ENCODE measurements at places on chromosomes 7 and 10.

DNA sequence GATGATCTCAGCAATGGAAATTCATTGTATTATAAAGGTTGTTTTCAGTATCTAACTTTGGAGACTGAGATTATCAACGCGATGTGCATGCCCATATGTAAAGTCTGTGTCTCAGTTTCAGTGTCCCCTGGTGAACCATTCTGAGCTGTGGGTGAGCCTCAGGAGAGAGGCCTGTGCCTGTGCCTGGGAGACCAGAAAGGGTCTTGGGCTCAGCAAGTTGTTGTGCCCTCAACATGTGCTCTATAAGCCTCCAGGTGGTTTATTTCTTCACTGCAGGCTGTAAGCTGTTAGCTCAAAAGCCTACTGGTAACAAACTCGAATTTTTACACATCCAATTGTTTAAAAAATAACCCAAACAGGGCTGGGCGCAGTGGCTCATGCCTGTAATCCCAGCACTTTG lies 151.9 kb downstream of the PKD1L1 start:
- DNase-seq = no peak

DNA sequence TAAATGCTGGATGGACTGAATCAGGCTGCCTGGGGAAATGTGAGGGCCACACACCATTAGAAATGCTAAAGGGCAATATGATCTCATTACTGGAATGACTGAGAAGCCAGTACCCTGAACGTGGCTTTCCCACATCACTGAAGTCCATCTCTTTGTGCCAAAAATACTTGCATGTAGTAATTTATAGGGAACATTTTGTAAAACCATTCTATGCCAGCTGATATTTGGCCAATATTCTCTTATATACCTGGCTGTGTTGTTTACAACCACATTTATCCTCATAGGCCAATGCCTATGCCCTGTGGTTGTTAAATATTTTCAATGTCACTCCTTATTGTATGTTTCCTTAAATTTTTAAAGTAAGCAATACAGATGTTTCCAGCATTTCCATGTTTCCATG lies 111.6 kb downstream of the C10orf90 start:
- no peak for DNase-seq

DNA sequence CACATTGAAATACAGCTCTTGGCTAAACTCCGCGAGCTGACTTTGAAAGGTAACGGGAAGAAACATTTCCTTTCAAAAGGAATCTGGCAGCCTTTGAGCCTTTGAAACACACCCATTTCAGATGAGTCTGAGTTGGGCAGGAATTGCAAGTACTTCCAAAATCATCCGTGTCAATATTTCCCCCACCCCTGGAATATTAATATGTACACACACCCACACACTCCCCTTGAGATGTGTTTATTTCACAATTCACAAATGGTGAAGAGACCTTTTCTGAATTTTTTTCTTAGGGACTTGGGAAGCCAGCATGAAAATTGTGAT lies 438.7 kb upstream of the NRP1 start:
- no peak for DNase-seq

DNA sequence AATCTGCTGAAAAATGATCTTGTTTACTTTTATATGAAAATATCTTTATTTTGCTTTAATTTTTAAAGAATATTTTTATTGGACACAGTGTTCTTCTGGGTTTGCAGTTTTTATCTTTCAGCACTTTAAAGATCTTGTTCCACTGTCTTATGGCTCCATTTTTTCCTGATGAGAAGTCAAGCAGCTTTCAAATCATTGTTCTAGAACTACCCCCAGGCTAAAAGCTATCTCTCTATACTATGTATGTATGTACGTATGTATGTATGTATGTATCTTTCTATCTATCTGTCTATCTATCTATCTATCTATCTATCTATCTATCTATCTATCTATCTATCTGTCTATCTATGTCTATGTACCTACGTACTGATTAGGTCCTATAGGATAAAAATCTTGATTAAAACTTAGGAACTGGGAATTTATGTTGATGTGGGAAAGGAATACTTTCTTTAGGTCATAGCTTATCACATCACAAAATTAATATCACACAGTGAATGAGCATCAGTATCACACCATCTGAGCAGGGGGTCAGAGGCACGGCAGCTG lies 35.4 kb upstream of the TSPAN13 start:
- DNase-seq = no peak

DNA sequence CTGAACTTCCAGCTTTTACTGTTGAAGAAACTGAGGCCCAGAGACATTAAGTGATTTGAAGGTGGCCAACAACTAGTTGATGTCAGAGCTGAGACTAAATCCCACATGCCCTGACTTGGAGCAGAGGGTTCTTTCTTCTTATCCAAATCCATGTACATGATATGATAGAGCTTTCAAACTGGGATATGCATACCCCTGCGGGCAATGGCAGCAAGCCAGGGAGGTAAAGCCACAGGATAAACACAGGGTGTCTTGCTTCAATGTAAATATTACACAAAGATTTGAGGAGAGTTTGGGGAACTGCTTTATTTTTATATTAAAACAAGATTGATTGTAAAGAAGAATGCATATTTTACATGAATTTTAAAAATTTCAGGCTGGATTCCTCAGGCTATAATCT lies 2.3 kb upstream of the LRRC72 start:
- no peak for DNase-seq

All from SJSA1 (cell line).